ENCODE measurements at places on chromosomes 2 and 18.

- DNase-seq, result no peak
Measured at GRCh38 chr18:59059140-59059539, 80.5 kb upstream of the SEC11C start.

DNA sequence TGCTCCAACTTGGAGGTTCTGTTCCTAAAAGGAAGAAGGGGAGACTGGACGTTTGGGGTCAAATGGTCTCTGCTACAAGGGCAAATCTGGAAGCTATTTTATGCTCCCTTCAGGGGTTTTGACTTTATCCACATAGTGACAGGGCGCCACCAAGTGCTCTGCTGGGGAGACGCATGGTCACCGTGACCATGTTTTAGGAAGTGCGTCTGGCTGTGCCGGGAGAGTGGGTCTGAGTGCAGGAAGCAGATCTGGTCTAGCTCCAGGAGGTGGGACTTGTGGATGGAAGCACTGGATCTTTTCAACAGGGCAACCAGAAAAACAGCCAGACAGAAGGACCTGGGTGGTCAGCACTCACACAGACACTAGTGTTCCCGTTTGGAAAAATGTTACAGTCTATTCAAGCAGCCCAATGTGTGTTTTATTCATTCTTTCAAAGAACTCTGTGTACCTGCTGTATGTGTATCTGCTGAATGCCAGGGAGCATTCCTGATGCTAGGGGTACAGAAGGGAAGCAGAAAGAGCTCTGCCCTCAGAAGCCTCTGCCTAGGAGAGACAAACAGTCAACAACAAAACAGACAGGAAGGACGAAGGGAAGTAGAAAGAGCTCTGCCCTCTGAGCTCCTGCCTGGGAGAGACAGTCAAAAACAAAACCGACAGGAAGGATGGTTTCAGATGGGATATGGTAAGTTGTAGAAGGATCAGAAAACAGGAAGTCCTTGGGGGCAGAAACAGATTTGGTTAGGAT is 14.3 kb downstream of the IMPA2 start:
- DNase-seq, result no peak

GRCh38 chr2:236665101-236665500 is 95.5 kb downstream of the ACKR3 start:
- no peak for DNase-seq

GRCh38 chr18:46903406-46903805 is 13.9 kb downstream of the PIAS2 start:
- DNase-seq, result no peak

- no peak for DNase-seq
Measured at GRCh38 chr2:127641846-127642507, 4.0 kb upstream of the GPR17 start.

DNA sequence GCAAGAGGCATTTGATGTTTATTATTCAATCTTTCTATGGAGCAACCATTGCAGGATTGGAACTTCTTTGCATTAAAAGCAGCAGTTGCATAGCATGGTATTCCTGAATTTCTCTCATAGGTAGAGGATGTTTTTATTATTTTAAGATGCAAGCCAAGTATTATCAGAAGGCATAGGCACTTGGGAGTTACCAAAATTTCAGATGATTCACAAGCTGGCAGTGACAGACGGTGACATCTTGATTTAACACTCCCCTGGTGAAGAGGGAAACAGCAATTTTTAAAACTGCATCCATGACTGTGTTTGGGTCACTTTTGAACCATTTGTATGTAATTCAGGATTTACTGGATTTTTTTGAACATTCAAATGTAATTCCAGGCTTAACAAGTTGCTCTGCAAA is 654.3 kb downstream of the SLC4A3 start:
- no peak for DNase-seq

DNA sequence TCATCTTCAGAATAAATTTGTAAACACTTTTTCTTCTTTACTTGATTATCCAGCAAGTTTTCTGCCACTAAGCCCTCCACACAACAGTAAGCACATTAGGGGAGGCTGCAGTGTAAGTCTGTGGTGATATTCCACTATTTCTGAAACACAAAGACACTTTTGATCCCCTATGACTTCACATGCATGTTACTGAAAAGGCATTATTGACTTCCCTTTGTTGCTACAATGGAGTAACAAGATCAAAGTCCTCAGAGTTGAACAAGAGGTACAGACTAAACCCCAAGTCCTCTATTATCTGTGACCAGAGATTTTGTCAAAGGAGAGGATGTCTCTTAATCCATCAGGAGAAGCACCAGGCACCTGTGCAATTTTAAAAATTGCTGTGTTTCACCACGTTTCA is 157.9 kb downstream of the CD226 start:
- no peak for DNase-seq

GRCh38 chr18:67432806-67433205 is 83.7 kb downstream of the DSEL start:
- DNase-seq, result no peak

GRCh38 chr2:65081232-65081685 is 25.0 kb downstream of the CEP68 start:
- DNase-seq, result no peak

- no peak for DNase-seq
Measured at GRCh38 chr2:63712748-63713147, 124.0 kb downstream of the MDH1 start.

- no peak for DNase-seq
Measured at GRCh38 chr2:240229603-240230235, 89.3 kb upstream of the OTOS start.
